ENCODE measurements at places on chromosomes 4 and X.

DNA sequence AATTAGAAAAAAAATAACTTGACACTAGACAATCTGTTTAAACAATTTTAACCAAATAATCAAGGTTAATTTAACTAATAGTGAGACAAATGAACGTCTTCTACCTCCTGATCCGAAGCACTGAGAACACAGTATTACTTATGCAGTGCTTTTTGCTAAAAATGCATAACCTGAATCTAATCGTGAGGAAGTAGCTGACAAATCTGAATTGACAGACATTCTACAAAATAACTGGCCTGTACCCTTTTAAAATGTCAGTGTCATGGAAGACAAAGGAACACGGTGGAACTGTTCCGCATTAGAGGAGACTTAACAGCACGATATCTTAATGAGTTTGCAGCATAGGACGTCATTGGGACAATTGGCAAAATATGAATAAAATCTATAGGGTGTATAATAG is 631.2 kb upstream of the ZFP42 start:
- DNase-seq: no peak

DNA sequence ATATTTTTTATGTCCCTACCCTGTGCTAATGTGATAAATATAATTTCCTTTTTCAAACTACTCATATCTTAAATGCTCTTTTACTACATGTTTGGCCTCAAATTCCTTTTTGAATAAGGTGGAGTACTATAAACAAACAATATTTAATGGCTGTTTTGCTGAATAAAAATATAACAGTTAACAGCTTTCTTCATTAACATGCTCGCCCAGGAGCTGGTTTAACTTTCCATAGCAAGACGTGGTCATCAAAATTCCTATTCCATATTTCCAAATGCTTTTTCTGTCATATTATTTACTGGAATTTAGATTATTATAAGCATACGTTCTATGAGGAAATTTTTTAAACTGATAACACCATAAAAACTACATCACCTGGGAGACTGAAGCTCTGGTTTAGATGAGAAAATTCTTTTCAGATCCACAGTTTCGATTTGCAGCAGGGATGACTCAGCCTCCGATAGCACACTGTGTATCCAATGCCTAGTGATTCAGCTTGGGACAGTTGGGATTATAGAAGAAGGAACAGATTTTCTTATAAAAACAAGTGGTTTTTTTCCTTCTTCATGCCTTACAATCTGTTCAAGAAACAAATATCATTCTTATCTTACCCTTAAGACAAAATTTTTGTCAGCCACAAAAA is 129.1 kb downstream of the FBXO8 start:
- peak; percentile 60 for DNase-seq

DNA sequence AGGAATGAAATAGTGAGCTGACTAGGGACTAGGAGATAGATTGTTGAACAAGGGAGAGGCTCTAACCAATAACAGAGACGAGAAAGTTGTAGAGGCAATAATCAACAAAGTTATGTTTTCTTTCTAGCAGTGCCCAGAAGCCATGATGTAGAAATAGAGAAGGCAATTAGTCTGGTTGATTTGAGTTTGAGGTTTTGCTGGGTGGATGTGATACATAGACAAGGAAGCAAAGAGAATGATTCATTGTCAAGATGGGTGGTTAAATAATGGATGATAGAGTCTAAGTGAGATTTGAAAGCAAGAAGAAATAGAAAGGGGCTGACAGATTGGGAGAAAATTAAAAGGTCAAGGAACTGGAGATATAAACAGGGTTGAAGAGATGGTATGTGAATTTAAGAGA is 11.2 kb downstream of the RBM41 start:
- DNase-seq: no peak

GRCh38 chr4:2101346-2102044 is 42.4 kb downstream of the NAT8L start:
- DNase-seq: no peak

GRCh38 chr4:48375651-48376304 is 34.4 kb downstream of the SLAIN2 start:
- no peak for DNase-seq

GRCh38 chr4:81272671-81273070 is 57.6 kb upstream of the PRKG2 start:
- no peak for DNase-seq
